ENCODE measurements at places on chromosomes 16 and 17.

DNA sequence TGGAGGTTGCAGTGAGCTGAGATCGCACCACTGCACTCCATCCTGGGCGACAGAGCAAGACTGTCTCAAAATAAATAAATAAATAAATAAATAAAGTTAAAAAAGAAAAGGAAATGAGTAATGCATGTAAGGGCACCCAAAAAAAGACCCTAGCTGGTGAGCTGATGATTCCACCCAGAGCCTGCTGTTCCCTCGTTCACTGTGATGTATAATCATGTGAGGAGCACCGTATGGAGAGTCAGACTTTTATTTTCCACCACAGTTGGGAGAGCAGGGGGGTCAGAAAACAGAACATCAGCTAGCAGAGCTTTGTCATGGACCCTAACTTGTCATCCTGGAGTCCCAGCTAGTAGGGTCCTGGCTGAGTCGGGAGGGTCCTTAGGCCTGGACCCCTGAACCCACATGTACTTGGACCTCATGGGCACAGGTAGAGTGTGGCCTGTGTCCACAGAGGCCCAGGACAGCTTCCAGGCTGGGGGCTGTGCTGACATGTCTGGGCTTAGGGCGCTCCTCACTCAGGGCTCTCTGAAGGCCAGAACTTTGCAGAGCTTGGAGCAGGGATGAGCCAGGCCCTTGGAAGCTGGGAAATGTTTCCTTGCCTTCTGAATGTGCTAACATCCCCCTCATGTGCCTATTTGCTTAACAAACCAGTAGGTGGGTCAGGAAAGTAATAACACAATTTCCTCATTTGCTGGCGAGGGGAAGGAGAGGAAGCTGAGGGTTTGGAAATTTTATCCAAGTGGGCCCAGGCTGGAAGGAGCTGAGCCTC, 18.8 kb upstream of the LASP1NB start:
- DNase-seq, result no peak

DNA sequence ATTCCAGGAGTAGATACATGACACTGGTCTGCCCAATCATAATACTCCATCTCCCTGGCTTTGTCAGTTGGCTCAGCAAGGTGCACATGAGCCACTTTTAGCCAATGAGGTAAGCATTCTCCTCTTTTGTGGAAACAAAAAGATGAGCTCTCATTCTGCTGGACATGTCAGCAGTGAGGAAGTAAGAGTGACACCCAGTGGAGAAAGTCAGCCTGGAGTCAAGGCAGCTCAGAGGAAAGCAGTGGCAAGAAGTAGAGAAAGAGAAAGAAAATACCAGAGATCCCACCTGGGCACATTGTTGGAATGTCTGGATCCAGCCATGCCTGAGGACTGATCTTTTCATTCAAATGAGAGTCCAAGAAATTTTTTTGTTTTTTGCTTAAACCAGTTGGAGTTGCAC, 496.9 kb upstream of the C16orf82 start:
- DNase-seq, result no peak

- no peak for DNase-seq
These were observed 22.3 kb downstream of the MAP3K14 start for GRCh38 chr17:45294506-45294905.

DNA sequence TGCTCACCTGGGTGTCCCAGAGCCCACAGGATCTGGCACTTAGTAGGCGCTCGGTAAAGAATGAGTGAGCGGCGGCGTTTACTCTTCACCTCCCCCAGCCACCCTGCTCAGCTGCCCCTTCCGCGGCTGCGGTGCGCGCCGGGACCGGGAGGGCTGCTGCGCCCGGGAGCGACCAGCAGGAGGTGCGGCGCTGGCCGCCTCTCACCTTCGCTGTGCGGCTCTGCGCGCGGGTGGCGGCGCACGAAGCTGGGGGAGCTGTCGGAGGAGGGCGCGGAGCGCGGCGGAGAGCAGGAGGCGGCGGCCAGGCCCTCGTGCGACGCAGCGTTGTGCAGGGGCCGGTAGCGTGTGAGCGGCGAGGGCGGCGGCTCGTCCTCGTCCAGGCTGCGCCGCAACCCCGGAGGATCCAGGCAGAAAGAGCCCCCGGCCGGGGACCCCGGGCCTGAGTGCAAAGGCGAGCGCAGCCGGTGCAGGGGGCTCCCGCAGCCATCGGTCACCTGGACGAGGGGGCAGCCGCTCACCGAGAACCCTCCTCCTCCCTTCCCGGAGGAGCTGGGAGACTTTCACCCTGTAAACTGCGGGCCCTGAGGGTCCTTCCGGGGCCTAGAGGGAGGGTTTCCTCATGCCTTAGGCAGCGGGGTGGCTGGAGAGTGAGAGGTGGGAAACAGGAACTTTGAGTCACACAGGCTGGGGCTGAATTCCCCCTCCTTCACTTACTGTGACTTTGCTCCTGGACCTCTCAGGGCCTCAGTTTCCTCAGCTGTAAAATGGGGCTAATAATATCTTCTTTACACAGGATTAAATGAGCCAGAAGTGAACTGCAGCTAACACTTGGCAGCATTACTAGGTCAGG, 12.5 kb downstream of the SAMD14 start:
- DNase-seq, result peak; percentile 71

DNA sequence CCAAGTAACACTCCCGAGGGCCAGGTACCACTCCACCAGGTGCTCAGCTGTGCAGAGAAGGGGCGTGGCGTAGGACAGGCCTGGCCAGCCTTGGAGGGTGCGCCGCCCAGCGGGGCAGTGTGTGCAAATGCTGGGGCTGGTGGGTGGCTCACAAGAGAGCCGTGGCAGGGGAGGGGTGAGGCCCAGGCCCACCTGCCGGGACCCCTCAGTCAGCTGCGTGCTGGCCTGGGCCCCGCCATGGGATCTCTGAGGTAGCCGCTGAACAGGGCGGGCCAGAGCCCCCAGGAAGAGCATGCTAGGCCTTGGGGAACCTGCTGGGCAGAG, 8.8 kb downstream of the TPSG1 start:
- DNase-seq, result no peak

- DNase-seq, result no peak
These were observed 8.1 kb downstream of the CDC6 start for GRCh38 chr17:40295488-40296436.

DNA sequence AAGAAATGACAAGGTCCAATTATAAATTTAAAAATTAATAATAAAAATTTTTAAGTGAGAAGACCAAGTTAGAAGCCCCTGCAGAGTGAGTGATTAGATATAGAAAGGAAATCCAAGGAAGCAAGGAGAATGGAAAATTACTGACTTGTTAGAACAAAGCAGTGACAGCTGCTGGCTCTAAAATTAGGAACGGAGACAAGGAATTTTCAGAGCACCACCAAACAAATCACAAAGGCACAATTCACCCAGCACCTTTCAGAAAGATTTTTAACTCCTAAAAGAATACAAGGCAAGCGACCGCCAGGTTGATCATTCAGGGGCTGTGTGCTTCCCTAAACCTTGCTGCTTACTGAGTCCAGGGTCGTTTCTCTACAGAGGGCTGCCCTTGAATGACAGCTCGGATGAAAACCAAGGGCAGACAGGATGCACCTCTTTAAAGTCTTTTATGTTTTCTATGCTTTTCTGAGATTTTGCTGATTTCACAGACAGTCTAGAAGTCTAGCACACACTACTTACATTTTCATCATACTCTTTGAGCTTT, 45.4 kb upstream of the GINS3 start:
- no peak for DNase-seq

- no peak for DNase-seq
These were observed 19.3 kb downstream of the LDHD start for GRCh38 chr16:75097191-75097761.

- no peak for DNase-seq
These were observed 1.0 kb downstream of the MYOCD start for GRCh38 chr17:12666718-12667117.

GRCh38 chr16:67109407-67110135, at the start of gene PHAF1:
Gene PHAF1, plus strand, starts transcription at chr16:67109941. Its CDS starts 235 bp downstream, at chr16:67110176.
- peak; percentile 94 for DNase-seq

- peak; percentile 16 for DNase-seq
These were observed 6.2 kb downstream of the RUSF1 start for GRCh38 chr16:31501966-31502348.

DNA sequence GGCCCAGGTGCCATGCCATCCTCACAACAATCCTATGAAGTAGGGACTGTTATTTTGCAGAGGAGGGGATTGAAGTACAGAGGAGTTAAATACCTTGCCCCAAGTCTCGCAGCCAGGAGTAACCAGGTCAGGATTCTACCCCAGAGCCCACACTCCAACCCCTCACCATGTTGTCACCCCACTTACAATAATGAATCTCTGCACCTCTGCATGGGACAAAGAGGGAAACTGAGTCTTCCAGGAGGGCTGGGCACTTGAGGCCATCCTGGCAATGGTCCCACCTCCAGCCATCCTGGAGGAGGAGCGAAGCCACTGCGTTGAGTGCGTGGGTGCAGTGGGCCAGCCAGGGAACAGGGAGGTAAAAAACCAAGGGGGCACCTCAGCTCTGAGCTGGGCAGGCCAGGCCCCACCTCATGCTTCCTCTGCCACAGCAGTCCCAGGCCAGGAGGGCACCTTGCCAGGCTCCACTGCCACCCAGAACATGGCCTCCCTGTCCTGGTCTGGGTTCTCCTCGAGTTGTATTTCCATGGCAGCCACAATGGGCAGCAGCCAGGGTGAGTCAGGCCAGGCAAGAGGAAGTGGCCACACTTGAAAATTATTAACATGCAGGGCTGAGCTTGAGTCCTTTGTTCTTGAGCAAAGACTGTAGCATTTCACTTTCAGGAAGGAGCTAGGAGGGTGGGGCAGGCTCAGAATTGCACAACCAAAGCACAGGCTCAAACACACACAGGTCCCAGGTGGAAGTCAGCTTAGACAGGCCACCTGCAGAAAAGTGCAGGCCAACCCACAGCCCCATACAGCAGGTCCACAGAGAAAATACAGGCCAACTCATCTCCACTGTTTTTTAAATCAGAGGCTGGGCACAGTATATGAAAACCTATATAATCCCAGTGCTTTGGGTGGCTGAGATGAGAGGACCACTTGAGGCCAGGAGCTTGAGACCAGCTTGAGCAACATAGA, 52.1 kb downstream of the CUEDC1 start:
- no peak for DNase-seq

DNA sequence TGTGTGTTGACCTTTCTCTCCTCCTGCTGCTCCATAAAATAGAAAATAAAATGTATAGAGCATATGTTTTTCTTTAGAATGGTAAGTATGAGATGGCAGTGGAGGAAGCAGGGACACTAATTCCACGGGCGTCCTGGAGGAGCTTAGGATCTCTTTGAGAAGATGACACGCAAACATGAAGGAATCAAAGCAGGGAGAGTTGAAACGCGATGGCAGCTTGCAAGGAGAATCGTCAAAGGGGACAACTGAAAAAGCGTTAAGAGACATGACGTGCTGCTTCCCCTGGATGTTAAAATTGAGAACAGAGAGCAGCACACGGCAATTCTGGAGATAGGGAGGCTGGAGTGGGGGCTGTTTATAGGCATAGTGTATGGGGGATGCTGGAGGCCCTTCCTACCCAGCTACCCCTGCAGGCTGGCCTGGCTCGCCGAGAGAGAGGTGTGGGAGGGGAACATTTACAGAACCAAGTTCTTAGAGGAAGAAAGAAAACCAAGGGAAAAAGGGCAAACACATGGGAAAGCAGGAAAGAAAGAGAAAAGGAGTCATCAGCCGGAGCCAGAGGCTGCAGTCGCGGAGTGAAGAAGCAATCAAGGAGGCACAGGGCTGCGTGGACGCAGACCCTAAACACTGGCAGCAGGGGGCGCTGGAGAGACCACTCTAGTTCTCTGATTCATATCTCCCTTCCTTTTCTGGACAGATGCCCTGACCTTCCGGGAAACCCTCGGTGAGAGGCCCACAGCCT, 55.8 kb downstream of the MYH13 start:
- DNase-seq, result peak; percentile 72

- peak; percentile 15 for DNase-seq
These were observed 4.4 kb downstream of the LITAF start for GRCh38 chr16:11582157-11582814.

GRCh38 chr16:11224894-11225676, 30.9 kb downstream of the SOCS1 start:
- peak; percentile 92 for DNase-seq

DNA sequence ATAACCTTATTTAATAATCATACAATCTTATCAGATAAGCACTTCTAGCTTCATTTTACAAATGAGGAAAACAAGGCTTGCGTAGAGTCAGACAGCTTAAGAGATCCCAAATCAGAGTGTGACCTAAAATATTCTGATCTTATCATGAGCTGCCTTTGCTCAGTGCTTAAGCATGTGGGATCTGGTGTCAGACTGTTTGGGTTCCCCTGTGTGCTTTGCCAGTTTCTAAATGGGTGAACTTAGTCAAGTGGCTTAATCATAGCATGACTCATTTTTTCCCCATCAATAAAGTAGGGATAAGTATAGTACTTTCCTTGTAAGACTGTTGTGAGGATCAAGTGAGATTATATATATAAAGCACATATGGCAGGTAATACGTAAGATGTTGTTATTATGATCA, 612.6 kb upstream of the C16orf82 start:
- no peak for DNase-seq

DNA sequence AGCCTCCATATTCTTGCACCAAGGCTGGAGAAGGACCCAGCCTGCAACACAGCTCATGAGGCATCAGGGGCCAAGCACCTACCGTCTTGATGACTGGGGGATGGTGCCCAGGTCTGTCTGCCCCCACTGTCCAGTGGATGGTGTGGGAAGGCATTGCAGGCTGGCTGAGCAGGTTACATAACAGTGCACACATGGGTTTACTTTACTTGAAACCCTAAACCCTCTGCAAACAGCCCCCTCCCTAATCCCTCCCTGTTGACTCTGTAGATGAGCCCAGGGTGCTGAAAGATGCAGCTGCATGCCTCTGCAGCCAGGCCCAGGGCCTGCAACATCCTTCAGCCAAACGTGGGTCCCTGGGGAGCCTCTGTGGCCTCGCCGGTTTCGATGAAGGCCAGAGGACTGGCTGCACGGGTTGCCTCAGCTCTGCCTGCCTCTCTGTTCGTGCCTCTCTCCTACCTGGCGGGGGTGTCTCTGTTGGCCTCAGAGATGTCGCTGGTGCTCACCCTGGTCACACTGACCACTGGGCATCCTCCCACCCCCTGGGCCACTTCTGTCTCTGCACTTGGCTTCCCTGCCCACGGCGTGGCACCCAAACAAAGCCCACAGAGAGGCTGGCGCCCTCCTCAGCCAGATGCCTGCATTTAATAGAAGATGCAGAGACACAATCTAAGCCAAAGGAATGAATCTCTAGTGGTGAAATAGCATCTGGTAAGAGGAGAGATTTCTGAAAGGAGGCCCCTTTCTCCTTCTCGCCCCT, 95.1 kb downstream of the METRNL start:
- DNase-seq, result peak; percentile 38

GRCh38 chr16:88569985-88570690, at the start of gene ZC3H18:
Gene ZC3H18, plus strand, starts transcription at chr16:88570403. Its CDS starts 6,721 bp downstream, at chr16:88577124.
- DNase-seq, result peak; percentile 98

- DNase-seq, result peak; percentile 71
These were observed 95.0 kb downstream of the PLCG2 start for GRCh38 chr16:81873843-81874752.

GRCh38 chr17:10327640-10328039, 45.2 kb downstream of the MYH13 start:
- peak; percentile 73 for DNase-seq

Data from natural killer cell treated with Interleukin-12 subunit alpha and Interleukin-12 subunit beta and Interleukin-15 and Interleukin-18, amount 100 ng/mL, for 72 hours (primary cell).